ENCODE measurements at places on chromosomes 7 and 10. TPM values are rescaled to one million over a fixed set of nuclear protein-coding genes. Genes with fewer than 3 reads are reported as not detected.

C10orf95 gene
- total RNA-seq, result not detected

- no peak for DNase-seq
Measured at GRCh38 chr10:3647074-3647473, 137.9 kb downstream of the KLF6 start.

DNA sequence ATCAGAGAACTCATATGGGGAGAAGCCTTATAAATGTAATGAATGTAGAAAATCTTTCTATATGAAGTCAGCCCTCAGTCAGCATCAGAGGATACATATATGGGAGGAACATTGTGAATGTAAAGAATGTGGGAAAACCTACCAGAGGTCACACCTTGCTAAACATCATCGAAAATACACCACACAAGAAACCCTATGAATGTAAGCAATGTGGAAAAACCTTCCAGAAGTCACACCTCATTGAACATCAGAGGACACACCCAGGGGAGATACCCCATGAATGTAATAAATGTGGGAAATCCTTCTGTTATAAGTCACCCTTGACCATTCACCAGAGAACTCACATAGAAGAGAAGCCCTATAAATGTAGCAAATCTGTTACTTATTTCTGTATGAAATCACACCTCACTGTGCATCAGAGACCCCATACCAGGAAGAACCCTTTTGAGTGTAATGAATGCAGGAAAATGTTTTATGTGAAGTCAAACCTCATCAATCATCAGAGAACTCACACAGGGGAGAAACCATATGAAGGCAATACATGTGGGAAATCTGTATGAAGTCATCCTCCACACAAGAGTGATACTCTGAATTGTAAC lies 30.8 kb downstream of the ZNF12 start:
- no peak for DNase-seq

DNA sequence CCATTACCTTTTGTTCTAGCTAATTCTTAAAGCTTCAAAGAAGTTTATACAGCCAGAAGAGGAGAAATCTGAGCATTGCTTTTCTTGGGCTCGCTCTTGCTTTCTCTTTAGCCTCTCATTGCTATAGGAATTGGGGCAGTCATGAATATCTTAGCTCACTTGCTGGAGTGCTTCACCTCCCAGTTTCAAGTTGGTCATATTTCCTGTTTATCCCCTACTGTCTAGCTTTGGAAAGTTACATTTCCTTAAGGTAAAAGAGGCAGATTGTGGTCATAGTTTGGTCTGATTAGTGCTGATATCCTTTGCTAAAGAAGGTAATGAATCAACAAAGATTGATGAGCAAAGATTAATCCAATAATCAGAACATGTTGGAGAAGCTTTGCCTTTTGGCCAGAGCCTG lies 77.7 kb upstream of the GLI3 start:
- no peak for DNase-seq

TM9SF3 gene
- total RNA-seq, result 45.5 TPM

DNA sequence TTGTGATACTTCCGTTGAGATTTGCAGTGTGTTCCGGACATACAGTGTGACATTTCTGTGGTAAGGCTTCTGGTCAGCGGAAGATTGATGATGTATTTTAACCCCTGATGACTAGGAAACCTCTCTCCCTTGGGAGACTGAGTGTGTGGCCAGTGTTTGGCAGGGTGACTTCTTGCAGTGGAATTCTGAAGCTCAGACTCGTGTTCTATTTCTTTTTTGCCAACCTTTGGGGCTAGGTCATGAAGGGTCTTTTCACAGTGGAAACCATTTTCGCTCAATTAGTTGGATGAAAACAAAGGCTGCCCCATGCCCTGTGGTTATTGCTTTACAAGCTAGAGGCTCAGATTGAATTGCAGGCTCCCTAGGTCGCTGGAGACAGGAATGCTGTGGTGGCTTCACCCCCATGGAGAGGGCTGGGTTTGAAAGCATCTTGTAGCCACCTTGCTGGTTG lies 288.9 kb downstream of the BBS9 start:
- no peak for DNase-seq

GRCh38 chr10:69715156-69715898 lies 85.3 kb downstream of the FAM241B start:
- DNase-seq, result no peak

GRCh38 chr7:154375956-154376355 lies 323.8 kb downstream of the DPP6 start:
- no peak for DNase-seq

GRCh38 chr10:93746844-93747284 lies 10.9 kb upstream of the LGI1 start:
- DNase-seq, result peak; percentile 94

ZNF804B gene
- total RNA-seq, result not detected

ANKRD26 gene
- 4.3 TPM for total RNA-seq

MGAM2 gene
- not detected for total RNA-seq

- DNase-seq, result no peak
Measured at GRCh38 chr10:30011396-30011795, 48.0 kb downstream of the JCAD start.

GRCh38 chr7:42292991-42293521 lies 56.0 kb upstream of the GLI3 start:
- DNase-seq, result no peak

- no peak for DNase-seq
Measured at GRCh38 chr10:121250995-121251764, 347.1 kb downstream of the FGFR2 start.

DNA sequence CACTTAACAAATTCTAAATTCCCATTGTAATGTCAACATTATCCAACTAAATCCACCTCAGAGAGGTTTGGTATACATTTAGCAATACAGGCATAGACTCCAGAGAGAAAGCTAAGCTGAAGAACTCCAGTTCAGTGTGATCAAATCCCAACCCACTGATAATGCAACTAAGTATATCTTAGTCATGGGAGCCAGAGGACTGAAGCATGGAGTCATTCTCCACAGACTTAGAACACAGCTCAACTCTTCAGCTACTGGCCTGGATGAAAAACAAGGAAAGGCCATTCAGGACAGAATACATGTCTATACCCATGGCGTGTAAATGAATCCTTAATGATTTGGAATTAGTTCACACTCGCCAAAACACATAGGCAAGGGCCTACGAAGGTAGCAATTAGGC lies 27.9 kb downstream of the NOC3L start:
- DNase-seq, result no peak

GRCh38 chr10:119478111-119478802 lies 64.3 kb downstream of the RGS10 start:
- no peak for DNase-seq

GRCh38 chr7:1539882-1540775 lies 9.6 kb downstream of the MAFK start:
- no peak for DNase-seq

DNA sequence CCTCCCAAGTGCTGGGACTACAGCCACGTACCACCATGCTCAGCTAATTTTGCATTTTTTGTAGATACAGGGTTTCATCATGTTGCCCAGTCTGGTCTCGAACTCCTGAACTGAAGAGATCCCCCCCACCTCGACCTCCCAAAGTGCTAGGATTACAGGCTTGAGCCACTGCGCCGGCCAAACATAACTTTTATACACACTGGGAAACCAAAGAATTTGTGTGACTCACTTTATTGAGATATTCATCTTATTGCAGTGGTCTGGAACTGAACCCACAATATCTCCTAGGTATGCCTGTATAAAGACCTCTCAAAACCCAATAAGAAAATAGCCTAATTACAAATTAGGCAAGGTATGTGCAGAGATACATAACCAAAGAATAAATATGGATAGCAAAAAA lies 182.6 kb upstream of the FEZF1 start:
- DNase-seq, result no peak

SCD gene
- 56.3 TPM for total RNA-seq

DNA sequence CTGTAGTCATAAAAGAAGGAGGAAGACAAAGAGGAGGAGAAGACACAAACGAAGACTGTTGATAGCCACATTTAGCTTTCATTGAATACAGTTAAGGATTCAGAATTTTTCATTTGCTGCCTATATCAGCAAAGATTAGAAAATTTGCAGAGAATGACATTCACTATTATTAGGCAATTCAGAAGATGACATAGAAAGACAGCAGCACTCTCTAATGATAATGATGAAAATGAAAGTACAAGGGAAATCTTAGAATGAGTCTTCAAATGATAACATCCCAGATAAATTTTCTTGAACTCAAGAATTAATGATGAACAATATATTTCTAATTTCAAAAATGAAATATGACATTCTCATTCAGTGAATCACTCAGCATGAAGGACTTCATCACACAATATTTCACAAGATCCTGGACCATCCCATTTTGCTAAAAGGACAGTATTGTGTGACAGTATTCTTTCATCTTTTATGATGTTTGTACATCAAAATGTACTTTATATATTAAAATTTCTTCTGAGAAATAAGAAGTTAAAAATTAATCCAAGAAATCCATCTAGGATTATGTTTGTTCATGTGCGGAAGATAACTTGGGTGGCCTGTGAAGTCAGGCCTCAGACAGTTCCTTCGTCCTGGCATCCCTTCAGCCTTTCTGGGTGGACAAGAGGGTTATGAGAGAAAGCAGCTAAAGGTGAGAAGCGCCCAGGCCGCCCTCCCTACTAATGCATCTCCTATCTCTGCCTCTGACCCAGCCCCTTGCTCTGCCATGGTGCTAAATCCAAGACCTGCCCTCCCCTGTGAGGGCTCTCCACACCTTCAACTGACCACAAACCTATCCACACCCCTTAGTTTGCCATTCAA lies 47.4 kb upstream of the CAMK2B start:
- DNase-seq, result no peak

DNA sequence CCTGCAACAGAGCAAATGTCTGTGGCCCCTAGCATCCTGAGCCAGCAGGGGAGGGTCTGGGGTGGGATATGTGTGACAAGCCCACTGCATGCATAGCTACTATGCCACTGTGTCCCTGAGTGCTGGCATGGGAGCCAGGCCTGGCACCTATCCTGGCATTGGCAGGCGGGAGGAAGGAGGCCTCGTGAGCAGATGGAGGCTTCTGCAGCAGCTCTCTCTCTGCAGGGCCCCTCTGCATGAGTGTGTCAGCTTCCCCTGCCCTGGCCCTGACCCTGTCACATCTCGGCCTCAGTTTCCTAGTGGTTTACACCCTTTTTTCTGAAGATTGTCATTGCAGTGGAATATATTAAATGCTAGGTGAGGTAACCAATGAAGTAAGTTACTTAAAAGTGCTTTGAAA lies 13.1 kb upstream of the IMPDH1 start:
- DNase-seq, result no peak

GRCh38 chr7:135918134-135918533 lies 59.0 kb downstream of the MTPN start:
- DNase-seq, result no peak

Data from MG63 (cell line).